ENCODE measurements at places on chromosomes 7 and 10.

DNA sequence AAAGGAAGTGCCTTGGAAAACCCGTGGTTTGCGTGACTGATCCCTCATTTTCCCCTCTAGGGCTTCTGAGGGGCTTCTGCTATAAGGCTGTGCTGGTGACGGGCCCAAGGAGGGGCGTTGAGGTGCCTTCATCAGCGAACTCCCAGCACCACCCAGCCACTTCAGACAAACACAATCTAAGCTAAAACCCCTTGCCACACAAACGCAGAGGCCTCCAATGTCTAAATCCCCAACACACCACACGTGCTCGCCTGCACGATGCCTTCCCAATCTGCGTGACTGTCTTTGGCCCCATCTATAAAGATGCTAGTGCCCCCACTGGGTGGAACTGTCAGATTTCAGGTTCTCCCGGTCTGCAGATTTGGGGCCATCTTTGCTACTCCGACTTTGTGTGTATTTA is 4.1 kb upstream of the GAD2 start:
- DNase-seq: no peak

- no peak for DNase-seq
These were observed 117.7 kb downstream of the CYTH3 start for GRCh38 chr7:6154542-6155404.

DNA sequence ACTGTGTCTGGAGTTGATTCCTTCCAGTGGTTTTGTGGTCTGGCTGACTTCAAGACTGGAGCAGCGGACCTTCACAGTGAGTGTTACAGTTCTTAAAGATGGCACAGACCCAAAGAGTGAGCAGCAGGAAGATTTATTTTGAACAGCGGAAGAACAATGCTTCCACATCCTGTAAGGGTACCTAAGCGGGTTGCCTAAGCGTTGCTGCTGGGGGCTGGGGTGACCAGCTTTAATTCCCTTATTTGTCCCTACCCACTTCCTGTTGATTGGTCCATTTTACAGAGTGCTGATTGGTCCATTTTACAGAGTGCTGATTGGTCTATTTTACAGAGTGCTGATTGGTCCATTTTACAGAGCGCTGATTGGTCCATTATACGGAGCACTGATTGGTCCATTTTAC is 13.2 kb downstream of the AKR1B15 start:
- no peak for DNase-seq

GRCh38 chr7:122467661-122468449 is 163.3 kb upstream of the FEZF1 start:
- DNase-seq: no peak

- DNase-seq: no peak
These were observed 222.2 kb downstream of the KCNMA1 start for GRCh38 chr10:77415313-77415960.

GRCh38 chr7:91266689-91267090 is 2.5 kb downstream of the FZD1 start:
- DNase-seq: no peak

DNA sequence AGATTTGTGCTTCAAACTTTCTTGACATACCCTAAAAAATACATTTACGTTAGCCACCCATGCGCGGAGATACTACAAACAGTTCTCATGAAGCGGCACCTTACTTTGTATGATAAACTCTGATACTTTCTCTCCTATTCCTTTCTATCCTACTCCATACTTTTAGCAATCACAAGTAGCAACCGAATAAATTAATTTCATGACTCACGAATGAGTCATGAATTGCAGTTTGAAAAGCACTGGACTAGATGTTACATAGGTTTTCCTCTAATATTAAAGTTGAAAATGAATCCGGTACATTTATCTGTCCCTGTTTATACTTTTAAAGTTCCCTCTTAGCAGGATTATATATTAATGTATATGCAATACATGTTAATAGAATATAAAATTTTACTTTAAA is 67.6 kb downstream of the CUBN start:
- DNase-seq: no peak

- peak; percentile 10 for DNase-seq
These were observed 90.2 kb downstream of the IPMK start for GRCh38 chr10:58177362-58177947.

- DNase-seq: no peak
These were observed 514.8 kb downstream of the TNS3 start for GRCh38 chr7:47066976-47067614.

GRCh38 chr7:151539088-151539671 is 19.5 kb upstream of the RHEB start:
- DNase-seq: no peak

DNA sequence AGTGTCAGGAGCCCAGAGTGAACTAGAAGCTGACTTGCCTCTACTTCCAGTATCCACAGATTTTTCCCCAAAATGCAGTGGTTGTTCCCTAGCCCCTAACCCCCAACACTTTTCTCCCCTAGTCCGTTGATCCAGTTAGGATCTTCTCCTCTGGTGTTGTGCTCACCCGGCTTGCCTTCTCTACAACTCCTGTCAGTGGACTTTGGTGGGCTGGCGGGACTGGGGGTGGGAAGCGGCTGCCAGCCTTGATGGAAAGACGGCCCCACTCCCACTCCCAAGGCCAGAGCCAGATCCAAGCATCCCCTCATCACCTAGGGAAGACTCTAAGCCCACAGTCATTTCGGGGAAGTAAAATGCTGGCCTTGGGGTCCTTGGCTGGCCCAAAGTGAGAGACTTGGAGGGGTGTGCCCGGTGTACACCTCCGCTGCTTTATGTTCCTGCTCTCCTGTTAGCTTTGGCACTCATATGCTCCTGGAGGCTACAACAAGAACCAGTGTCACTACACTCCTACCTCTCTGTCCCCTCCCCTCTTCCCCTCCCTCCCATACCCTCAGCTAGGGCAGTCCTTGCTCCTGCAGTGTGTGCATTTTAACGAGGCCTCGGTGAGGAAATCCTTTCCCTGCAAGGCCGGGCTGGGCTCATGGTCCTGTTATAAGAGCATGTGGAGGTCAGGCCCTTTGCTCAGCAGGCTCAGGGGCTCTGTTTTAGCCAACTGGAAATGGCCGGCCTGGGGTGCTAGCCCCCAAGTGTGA is 930 bp upstream of the HOXA10 start:
- DNase-seq: no peak

DNA sequence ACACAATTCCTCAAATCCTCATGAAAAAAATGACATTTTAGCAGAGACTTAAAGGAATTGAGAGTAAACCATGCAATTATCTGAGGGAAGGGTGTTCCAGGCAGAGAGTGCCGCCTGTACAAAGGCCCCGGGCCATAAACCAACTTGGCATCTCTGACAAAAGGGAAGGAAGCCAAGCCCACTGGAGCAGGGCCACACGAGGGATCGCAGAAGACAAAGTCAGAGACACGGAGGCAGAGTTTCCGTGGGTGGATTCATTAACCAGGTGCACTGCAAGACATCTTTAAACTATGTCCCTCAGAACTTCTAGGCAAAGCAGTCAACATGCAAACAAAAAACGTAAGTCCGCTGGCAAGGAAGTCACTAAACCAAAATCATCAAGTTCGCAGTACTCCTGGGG is 92.0 kb downstream of the SFMBT2 start:
- DNase-seq: peak; percentile 8

- DNase-seq: no peak
These were observed 86.3 kb downstream of the BAMBI start for GRCh38 chr10:28763471-28764170.

DNA sequence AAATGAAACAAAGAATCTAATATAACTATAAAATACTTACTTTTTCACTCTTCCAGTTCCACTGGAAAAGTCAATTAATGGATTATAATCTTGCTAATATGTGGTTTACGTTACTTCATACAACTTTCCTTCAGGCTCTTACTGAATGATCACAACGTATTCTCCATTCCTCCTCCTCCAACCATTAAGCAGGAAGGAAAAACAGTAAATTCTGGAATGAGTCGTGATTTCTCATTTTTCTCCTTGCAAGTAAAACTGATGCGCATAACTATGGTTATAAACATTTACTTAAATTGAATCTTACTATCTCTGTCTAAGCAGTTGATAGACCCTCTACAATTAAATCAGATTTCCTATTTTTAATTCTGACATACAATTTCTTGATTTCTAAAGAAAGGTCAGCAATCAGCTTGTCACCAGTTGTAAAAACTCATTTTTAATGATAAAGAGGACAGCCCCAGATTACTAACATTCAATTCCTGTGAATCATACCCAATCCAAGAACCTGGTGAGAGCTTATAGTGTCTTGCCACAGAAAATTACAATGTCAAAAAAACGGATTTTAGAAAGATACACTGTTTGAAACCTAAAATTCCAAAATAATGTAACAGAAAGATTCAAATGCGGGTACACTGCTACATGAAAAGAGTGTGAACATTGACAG is 64.3 kb downstream of the EZH2 start:
- DNase-seq: no peak

GRCh38 chr7:48443051-48443450 is 271.8 kb downstream of the ABCA13 start:
- no peak for DNase-seq

- no peak for DNase-seq
These were observed 23.5 kb upstream of the UCMA start for GRCh38 chr10:13257621-13258140.

- no peak for DNase-seq
These were observed 18.3 kb upstream of the GNAT3 start for GRCh38 chr7:80530136-80530535.

DNA sequence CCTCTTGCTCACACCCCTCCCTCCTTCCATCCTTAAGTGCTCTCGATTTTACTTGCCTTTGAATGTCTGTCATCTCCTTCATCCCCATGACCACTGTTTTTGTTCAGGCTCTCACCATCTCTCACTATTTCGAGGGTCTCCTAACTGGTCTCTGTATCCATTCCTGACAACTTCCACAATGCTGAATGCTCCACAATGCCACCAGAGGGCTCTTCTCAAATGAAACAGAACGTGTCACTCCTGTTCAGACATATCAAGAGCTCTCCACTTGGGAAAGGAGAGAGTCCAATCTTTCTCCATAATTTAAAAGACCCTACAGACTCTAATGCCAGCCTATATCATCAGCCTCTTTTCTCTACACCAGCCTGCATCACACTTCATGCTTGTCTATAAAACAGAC is 9.0 kb upstream of the SLC13A1 start:
- no peak for DNase-seq

- DNase-seq: no peak
These were observed 164.2 kb upstream of the DPP6 start for GRCh38 chr7:153887749-153888569.

DNA sequence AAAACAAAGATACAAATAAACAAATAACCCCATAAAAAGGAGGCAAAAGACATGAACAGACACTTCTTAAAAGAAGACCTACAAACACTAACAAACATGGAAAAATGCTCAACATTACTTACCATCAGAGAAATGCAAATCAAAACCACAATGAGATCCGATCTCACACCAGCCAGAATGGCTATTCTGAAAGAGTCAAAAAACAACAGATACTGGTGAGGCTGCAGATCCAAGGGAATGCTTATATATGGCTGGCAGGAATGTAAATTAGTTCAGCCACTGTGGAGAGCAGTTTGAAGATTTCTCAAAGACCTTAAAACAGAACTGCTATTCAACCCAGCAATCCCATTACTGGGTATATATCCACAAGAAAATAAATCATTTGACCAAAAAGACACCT is 80.4 kb upstream of the NRP1 start:
- DNase-seq: no peak

DNA sequence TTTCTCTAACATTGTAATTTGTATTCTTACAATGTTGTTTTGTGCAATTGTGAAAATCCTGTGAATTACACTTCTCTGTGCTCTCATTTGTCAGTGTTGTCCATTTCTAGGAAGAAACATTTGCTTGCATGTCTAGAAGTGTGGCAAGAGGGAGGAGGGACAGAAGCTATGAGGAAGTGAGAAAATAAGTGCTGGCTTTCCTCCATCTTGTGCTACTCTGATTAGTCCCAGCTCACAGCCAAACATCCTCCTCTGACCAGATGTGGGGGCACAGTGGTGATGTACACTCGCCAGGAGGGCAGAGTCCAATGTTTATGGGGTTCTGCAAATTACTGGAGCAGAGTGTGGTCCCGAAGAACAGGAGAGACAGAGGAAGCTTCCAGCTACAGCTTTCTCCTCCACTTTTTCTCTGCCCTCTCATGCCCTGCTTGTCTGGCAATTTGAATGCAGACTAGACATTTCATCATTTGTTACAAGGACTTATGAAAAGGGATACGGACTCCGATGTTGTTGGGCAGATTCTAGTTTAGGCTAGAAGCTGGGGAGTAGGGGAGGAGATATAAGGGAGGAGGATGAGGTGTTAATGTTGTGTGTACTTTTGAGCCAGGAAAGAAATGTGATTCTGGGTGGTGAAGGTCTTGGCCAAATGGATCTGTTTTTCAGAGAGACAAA is 131.0 kb upstream of the C1GALT1 start:
- no peak for DNase-seq

GRCh38 chr10:131216681-131217230 is 94.8 kb downstream of the TCERG1L start:
- no peak for DNase-seq

DNA sequence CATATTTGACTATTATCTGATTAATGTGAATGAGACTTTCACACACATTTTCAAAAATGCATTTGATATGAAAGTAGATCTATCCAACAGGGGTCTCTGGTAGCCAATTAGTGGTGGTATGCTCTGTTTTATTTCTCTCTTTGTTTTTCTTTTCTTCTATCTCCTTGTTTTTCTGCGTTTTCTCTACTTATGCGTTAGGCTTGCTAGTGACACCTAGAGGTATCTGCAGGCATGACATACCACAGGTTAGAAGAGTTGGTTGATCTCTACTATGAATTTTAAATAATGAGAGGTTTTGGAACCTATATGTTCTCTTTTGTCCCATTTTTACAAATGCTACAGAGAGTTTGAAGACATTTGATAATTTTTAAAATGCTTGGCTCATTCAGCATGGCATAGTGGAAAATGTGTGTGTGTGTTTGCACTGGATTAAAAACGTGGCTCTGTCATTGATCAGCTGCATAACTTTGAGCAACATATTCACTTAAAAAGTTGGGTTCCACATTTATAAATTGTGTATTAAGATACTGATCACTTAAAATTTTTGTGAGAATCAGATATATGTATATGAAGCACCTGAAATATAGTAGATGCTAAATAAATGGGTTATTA is 28.1 kb upstream of the PLXDC2 start:
- DNase-seq: peak; percentile 4

DNA sequence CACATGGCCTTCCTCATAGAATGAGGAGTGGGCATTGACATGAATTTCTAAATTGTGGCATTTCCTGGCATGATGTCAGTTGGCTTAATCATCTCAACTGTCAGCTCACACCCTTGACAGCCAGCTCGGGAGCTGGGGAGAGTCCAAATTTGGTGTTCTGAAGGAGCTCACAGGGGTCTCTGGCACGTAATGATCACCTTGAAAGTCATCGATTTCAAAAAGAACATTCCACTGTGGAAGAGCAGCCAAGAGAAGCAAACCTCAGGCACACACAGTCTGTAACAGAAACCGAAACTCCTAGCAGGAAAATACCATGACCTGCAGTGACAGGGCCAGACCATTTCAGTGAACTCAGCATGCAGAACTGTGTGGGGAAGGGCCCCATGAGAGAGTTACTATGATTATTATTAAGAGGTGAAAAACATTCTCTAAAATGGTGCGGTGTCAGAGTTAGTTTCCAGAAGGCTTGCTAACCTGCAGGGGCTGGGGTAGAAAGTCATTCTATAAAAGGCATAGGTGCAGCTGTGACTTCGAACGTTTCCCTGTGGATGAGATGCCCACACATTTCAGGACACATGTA is 26.4 kb upstream of the KLF6 start:
- peak; percentile 51 for DNase-seq

- no peak for DNase-seq
These were observed 13.5 kb upstream of the ADRB1 start for GRCh38 chr10:114030140-114030539.

All from germinal center (tissue), 1 donor.